ENCODE measurements at places on chromosomes 11 and 22.

- DNase-seq, result no peak
These were observed 1122.3 kb downstream of the BRD1 start for GRCh38 chr22:48705159-48705916.

DNA sequence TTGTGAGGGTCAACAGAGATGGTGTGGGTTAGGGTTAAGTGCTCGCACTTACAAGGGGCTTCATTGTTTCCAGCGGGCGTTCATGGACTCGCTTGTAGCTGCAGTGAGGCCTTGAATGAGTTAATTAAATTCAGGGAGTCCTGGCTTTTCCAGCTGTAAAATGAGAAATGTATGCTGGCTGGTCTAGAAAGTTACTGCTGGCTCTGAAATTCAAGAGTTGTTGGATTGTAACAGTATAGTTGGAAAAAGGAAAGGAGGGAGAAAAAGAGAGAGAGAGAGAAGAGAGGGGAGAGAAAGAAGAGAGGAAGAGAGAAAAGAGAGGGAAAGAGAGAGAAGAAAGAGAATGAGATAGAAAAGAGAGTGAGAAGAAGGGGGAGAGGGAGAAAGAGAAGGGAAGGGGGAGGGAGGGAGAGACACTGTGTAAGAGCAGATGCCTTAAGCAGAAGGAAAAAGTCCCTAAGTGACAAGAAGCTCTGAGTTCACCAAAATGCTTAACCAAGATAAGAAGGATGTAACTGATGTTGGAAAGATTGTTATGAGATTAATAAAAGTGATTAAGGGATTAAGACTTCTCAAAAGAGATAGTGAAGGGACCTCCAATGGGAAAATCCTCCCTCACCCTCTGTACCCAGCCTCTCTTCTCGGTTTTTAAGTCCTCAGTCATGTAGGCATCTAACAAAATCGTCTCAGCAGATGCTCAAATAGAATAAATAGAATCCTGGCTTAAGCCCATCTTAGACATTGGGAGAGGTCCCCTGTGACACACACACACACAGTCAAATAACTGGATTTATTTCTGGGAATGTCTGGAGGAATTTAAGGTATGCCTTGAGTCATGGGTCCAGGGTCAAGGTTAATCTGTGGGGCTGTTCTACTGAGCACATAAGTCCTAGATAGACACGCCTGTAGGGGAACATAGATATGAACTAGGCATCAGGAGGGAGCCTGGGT is 477.9 kb downstream of the MIAT start:
- no peak for DNase-seq

DNA sequence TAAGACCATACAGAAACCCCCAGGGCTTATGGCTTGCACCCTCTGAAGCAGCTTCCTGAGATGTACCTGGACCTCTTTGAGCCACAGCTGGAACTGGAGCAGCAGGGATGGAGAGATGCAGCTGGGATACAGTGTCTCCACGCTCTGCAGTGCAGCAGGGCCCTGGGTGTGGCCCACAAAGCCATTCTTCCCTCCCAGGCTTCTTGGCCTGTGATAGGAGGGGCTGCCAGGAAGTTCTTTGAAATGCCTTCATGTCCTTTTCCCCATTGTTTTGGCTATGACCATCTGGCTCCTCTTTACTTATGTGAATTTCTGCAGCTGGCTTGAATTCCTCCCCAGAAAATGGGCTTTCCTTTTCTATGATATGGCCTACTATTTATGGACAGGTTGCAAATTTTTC is 37.1 kb upstream of the RAB38 start:
- DNase-seq, result no peak

GRCh38 chr22:42719656-42720262 is 911 bp downstream of the A4GALT start:
- no peak for DNase-seq

- DNase-seq, result no peak
These were observed 6.0 kb upstream of the DERL3 start for GRCh38 chr22:23844739-23845202.

DNA sequence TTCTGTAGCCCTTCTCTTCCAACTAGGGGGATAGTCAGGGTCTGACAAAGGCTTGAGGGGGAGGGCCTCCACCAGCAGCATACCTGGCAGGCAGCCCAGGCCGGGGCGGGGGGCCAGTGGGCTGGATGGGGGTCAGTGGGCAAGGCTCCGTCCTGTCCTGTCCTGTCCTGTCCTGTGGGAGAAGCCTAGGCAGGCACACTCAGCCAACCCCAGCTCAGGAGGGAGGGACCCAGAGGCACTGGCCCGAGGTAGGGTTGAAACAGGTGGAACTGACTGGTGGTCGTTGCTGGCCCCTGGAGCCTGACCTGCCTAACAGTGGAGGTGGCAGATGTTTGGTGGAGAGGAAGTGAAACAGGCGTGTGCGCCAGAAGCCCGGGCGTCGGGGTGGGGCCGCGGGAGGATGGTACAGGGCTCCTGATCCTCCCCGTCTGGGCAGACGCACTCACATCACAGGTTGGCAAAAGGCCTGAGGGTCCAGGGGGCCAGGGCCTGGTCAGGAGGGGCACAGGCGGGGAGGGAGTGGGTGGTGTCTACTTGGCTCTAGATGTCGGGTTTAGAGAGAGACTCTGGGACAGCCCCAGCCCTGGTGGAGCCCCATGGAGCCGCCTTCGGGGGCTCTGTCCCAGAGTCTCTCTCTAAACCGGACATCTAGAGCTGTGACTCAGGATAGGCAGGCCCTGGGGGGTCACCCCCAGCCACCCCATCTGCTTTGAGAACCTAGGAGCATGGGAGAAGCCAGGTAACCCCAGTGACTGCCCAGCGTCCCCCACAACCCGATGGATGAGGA is 32.5 kb upstream of the GRAMD4 start:
- peak; percentile 85 for DNase-seq

DNA sequence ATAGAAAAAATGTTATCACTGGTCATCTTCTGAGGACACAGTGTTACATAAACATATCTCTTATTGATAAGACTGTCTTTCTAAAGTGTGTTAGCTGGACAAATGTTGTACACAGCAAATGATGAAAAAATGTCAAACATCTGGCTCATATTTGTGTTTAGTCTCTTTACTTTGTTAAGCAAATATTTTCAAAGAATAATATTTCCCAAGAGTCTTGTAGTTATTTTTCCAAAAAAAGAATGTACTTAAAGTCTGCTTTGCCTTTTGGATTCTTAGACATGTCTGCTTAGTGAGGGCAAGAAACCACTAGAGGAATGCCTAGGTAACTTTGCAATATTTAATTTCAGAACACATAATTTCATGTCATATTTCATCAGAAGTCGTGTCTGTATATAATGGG is 23.9 kb upstream of the CCDC179 start:
- DNase-seq, result no peak

DNA sequence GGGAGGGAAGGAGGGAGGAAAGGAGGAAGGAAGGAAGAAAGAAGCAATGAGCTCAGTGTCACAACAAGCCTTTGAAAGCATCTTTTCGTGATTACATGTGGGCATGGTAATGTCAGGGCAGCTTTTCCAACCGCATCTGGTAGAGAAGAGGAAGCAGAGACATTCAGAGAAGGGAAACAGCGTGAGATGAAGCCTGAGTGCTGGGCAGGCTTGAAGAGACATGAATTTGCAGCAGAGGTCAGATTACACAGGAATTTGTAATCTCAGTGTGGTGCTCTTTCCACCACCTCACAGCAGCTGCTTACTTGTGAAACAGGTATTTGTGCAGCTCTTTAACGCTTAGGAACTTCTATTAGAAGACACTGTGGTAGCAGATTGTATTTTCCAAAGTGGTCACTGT is 289.5 kb upstream of the C11orf87 start:
- DNase-seq, result no peak

Data from GM19239 (cell line).